Suprapubic skin (tissue), 4 donors: ENCODE measurements at places on chromosomes 2 and 18. TPM values are rescaled to one million over a fixed set of nuclear protein-coding genes. Genes with fewer than 3 reads are reported as not detected.

The ITGA6 gene
- 89.6 TPM for total RNA-seq

The CCDC74A gene
- 11.2 TPM for total RNA-seq

- H3K27me3 ChIP-seq: no peaks in the 10 kb centered on the region
- no peaks in the 10 kb centered on the region for H3K4me1 ChIP-seq
- no peaks in the 10 kb centered on the region for H3K36me3 ChIP-seq
- H3K27ac ChIP-seq: no peak overlapping the region
These were observed 65.2 kb downstream of the CCDC195 start for GRCh38 chr2:224650815-224651439.

- no peak for DNase-seq
- H3K4me1 ChIP-seq: peaks cover 26% of the 10 kb centered on the region
- no peak overlapping the region for H3K27ac ChIP-seq
- no peaks in the 10 kb centered on the region for H3K27me3 ChIP-seq
- H3K36me3 ChIP-seq: no peaks in the 10 kb centered on the region
- no peak overlapping the region for H3K4me3 ChIP-seq
These were observed 2.1 kb upstream of the GALNT3 start for GRCh38 chr2:165796129-165796528.

The APLF gene
- total RNA-seq: 9.9 TPM

DNA sequence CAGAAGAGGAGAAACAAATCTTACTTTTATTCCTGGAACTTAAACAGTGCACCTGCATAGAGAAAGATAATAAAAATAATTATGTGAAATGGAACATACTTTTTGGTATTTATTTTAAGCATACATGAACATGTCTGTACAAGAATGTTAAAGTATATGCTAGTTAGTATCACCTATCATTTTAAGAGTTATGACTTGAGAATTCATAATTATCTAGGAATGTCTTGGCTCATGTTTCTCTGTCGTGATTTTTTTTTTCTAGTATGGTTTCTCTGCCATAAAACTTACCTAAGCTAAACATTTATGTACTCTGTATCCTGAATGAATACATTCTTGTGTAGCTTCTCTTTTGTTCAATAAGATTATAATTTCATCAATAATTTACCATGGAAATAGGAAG, 4.2 kb downstream of the SERPINB7 start:
- H3K4me1 ChIP-seq: no peaks in the 10 kb centered on the region
- no peaks in the 10 kb centered on the region for H3K36me3 ChIP-seq
- no peak overlapping the region for H3K27ac ChIP-seq
- no peak overlapping the region for H3K4me3 ChIP-seq
- DNase-seq: no peak
- no peaks in the 10 kb centered on the region for H3K27me3 ChIP-seq

GRCh38 chr2:212254339-212254738, 284.3 kb downstream of the ERBB4 start:
- no peak overlapping the region for H3K27ac ChIP-seq
- no peaks in the 10 kb centered on the region for H3K27me3 ChIP-seq
- no peak for DNase-seq
- no peak overlapping the region for H3K4me3 ChIP-seq

- H3K4me1 ChIP-seq: no peaks in the 10 kb centered on the region
- no peak for DNase-seq
- H3K27ac ChIP-seq: no peak overlapping the region
These were observed 49.7 kb upstream of the ZNF397 start for GRCh38 chr18:35190948-35191697.

The PTH2R gene
- not detected for total RNA-seq

DNA sequence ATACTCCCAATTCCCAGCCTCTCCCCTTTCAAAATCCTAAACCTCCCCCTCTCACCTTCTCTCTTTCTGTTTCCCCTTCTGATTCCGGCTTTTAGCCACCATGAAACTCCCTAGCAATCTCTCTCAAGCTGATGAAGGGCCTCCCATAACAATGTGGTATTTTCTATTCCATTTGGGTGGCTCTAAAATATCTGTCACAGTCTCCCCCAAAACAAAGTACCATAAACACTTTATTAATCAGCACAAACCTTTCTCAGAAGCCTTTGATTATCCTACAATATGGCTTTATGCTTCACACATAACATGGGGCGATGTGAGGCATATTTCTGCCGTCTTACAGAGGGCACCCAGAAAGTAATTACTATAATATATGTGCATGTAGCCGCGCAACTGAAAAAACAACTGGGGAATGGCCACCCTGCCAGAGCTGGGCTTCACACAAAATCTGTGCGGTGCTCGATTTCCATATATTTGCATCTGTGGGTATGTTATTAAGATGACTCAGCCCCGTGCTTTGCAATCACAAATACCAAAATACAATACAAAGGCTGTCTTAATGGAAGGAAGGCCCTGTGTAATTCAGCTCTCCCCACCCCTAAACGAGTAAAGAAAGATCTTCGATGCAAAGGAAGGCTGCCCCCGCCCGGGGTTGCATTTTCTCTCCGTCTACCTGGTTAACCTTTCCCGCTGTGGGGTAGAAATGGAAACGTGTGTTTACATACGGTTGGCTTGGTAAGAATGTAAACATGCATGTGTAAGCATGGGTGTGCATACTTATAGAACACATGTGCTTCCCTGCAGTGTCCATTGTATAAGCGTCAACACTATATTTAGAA, 81.4 kb downstream of the CELF4 start:
- no peak overlapping the region for H3K27ac ChIP-seq
- no peak for DNase-seq
- H3K4me1 ChIP-seq: peaks cover 11% of the 10 kb centered on the region

The NEU4 gene
- total RNA-seq: not detected

The ADAM23 gene
- 0.57 TPM for total RNA-seq
